ENCODE measurements at places on chromosomes 1 and 21.

DNA sequence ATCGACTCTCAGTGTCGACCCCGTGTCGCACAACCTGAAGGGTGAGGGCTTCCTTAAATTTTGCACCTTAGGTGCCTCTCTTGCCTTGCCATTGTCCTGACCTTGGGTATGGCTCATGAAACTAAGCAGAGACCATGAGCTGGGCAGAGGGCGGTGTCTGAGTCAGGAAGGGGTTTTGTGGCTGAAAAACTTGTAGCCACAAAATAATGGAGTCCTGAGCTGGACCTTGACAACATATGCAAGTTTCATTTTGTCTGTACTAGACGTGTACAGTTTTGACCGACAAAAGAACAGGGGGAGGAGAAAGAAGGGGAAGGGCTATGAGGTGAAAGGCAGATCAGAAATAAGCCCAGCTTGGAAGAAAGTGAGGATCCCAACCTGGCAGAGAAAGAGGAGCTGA, 8.3 kb upstream of the RUNX1 start:
- no peak for DNase-seq

- DNase-seq: no peak
These were observed 2.1 kb upstream of the S100A10 start for GRCh38 chr1:151995774-151996173.

DNA sequence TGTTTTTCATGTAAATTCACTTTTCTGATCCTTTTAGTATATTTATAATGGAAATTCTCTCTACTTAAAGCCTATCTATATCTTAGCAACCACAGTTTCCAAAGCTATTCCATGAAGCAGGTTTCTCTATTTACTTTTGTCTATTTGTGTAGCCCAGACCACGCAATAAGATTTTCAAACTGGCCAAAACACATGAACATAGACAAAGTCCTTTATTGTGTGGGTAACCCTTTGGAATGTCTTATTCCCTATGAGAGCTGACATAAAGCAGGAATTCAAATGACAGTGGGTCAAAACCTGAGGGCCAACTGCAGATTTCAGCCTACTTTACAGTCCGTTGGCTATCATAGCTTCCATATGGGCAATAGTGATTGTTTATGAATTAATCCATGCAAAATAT, 252.6 kb downstream of the LTN1 start:
- no peak for DNase-seq

DNA sequence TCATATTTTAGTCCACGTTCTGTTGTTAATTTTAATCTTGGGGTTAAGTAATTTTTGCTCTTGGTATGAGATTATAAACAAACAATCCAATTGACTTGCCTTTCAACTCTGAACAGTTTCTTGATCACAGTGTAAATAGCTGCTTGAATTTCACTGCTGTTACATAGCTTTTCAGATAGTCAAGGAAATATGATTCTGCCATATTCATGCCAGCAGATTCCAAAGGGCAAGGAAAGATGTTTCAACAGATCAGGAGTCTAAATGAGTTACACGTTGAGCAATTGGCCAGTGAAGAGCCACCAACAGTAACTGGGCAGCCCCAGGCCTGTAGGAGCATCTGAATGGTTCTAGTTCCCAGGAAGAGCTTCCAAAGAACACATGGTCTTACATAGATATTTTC, 93.6 kb downstream of the LEPR start:
- no peak for DNase-seq

DNA sequence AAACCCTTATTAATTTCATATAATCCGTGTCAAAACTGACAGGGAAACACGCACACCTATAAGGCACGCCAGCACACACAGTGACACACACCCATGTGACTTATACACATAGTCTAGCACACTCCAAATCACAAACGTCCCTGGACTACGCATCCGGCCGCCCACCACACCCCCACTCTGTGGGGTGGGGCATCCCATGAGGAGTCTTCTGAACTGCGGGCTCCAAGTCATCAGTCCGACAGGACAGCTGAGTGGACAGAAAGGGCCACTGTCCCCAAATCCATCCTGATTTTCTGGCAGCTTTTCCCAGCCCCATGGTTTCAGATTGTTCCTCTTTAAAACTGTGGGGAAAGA, 829 bp downstream of the PEA15 start:
- no peak for DNase-seq

GRCh38 chr1:164631751-164632150, 72.8 kb downstream of the PBX1 start:
- no peak for DNase-seq
